ENCODE measurements at places on chromosomes 16 and 17. TPM values are rescaled to one million over a fixed set of nuclear protein-coding genes. Genes with fewer than 3 reads are reported as not detected.

CDH11 gene
- 983 TPM for total RNA-seq

EME1 gene
- total RNA-seq = 2.6 TPM

CMTM2 gene
- total RNA-seq = not detected

KIF2B gene
- total RNA-seq = not detected

CDH5 gene
- 23.2 TPM for total RNA-seq
